Activated T-cell treated with anti-CD3 and anti-CD28 coated beads for 24 hours (primary cell): ENCODE measurements at places on chromosomes 5 and 9.

GRCh38 chr9:83154087-83154736, 91.3 kb upstream of the RASEF start:
- no peak for DNase-seq

DNA sequence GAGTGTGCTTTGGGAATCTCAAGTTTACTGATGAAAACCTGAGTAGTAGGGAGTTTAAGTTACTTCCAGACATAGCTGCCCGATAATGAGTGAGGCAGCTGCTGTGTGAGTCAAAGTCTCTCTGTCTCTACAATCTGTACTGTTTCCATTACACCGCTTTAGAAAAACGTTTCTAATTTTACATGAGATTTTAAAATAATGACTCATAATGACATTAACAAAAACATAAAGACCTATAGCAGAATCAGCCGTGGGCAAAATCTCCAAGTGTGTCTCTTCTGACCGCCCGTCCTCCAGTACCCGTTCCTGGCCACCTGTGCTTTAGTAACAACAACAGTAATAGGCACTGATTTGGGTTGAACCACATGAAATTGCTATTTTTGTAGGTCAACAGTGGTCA, 69.6 kb upstream of the PRRC1 start:
- no peak for DNase-seq

GRCh38 chr9:104905931-104906330, 22.0 kb downstream of the ABCA1 start:
- DNase-seq = no peak

- no peak for DNase-seq
Measured at GRCh38 chr5:133531178-133531577, 81.2 kb downstream of the FSTL4 start.

DNA sequence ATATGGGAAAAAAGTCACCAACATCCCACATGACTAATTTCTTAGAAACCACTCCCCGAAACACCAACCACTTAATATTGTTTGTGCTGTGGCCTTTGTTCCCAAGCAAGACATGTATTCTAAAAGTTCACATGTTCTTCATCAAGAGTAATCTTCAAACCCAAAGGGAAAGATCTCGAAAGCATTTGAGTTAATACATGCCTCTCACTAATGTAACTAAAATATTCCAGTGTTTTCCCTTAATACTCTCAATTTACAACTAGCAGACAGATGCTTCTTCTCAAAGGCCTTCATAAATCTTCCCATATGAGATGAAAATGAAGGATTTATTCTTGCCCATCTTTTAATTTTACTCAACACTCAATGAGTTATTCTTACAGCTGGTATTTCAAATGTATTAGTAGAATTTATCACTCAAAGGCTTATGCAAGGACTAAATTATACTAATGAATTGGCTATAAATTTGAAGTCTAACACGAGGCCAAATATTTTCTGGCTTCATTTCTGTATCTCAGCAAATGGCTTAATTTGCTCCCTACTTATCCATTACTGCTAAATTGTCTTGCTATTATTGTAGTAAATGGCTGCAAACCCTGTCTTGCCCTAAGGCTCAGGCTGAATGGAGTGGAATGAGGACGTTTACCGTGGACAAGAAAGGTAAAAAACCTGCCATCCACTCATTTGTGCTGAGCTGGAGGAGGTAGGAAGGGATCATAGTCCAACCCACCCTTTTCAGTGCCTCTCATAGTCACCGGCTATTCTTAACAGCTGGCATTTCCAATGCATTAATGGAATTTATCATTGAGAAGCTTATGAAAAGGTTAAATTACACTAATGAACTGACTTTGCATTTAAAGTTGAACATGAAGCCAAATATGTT, 474.4 kb downstream of the RASEF start:
- DNase-seq = no peak

- no peak for DNase-seq
Measured at GRCh38 chr9:25658571-25658970, 19.7 kb downstream of the TUSC1 start.

- no peak for DNase-seq
Measured at GRCh38 chr9:133408042-133408441, 9.8 kb downstream of the REXO4 start.

DNA sequence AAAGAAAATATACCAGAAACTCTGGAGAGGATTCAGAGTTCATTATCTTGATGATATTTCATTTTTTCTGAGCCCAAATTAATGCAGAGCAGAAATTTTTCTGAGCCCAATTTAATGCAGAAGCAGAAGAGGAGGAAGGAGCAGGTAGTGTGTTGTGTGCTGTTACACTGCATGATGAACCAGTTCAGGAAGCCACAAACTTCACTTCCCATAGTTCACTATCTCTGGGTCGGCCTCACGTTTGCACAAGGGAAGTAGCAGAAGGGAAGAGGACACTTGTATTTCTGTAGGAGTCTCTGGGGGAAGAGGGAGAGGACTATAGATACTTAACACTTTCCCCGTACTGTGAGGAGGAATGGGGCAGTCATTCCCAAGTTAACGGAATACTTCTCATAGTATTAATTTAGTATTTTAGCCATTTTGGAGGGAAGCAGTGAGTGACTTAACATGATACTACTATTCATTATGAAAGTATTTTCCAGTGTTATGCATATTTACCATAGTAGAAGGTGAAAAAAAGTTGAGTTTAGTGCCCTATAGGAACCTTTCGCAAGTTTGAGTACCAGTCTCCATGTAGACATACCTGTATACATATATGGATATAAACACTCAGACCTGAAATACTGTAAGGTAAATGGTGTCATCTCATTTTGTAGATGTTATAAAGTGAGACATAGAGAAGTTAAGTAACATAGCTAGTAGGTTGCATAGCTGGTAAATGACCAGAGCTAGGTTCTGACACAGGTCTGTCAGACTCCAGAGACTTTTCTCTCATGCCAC, 30.0 kb downstream of the XPA start:
- DNase-seq = no peak

DNA sequence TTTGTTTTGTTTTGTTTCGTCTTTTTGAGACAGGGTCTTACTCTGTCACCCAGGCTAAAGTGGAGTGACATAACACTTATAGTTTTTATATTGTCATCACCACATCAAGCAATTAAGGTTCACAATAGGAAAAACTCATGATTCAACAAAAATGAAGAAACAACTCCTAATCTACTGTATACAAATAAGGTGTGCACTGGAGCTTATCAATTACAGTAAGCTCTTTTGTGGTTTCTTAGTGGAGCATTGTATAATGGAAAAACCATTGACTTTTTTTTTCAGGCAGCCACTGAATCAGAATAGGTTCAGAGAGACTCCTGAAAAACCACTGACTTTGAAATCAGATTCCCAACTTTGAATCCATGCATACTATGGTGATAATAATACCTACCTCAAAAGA, 10.8 kb upstream of the PLIN2 start:
- DNase-seq = no peak

DNA sequence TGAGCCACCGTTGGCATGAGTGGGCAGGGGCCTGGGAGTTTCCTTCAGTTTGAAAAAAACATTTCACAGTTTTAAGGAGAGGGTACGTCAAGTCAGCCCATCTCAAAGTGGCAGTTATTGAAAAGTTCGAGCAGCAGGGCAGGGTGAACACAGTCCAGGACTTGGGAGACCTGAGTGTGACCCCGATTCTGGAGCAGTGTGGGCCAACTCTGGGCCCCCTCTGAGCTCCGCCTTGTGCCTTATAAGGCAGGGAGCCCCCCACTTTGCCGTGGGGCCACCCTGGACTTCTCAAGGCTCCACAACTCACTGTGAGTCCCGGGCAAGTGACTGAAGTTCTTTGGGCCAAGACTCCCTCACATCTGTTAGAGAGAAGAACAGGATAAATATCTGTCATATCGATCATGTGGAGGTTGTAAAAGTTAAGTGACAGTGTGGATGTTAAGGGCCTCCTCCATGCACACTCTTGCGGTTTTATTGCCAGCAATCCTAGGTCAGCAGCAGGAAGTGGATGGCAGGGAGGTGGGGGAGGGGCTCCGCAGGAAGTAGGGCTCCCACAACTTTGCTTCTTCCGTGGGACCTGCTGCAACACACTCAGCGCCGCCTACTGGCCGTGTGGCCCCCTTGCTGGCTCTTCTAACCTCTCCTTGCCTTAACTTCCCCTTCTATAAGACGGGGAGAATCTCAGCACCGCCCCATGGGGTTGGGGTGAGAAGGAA, 38.4 kb downstream of the HRH2 start:
- peak; percentile 65 for DNase-seq

DNA sequence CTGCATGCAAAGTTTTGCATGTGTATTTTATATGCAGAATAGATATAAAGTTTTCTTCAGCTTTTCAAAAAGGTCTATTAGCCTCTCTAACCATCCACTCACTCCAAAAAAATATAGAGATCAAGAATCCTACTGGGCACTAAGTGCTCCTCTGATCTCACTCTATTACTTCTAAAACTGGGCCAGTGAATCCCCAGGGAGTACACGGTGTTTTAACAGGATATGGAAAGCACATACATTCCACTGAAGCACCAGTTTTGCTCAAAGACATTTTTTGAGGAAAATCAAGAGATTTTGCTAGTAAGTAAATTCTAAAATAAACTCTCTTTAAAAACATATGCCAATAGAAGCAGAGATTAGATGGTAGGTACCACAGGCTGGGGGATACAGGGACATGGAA, 95.2 kb downstream of the DEPDC1B start:
- no peak for DNase-seq

- DNase-seq = no peak
Measured at GRCh38 chr9:89759572-89759971, 154.8 kb downstream of the GADD45G start.

GRCh38 chr9:8136477-8136876, 336.9 kb upstream of the DMAC1 start:
- DNase-seq = no peak

GRCh38 chr5:158117467-158118160, 258.7 kb upstream of the CLINT1 start:
- no peak for DNase-seq

DNA sequence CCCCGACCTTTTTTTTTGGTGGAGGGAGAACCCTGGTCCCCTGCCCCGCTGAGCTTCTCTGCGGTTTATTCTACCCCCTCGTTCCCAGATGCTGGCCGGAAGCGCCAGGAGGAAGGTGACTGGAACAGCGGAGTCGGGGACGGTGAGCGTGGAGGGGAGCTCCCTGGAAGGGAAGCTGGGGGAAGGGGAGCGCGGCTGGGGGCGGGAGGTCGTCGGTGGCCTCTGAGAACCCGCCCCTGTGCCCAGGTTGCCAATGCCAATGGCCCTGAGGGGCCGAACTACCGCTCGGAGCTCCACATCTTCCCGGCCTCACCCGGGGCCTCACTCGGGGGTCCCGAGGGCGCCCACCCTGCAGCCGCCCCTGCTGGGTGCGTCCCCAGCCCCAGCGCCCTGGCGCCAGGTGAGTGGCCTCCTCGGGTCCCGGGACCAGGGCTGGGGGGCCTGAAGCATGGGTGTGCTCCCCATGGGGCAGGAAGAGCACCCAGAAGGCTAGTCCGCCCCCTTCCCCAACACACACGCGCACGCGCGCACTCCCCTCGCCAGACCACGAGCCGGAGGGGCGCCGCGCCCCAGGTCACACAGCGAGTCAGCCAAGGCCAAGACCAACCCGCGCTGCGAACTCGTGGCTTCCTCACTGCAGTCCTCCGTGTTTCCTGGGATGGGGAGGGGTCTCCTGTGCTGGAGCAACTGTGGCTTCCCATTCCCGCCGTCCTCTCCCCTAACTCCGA, 10.6 kb downstream of the MYOZ3 start:
- no peak for DNase-seq

GRCh38 chr5:10424124-10424731, 17.5 kb upstream of the ROPN1L start:
- DNase-seq = no peak

DNA sequence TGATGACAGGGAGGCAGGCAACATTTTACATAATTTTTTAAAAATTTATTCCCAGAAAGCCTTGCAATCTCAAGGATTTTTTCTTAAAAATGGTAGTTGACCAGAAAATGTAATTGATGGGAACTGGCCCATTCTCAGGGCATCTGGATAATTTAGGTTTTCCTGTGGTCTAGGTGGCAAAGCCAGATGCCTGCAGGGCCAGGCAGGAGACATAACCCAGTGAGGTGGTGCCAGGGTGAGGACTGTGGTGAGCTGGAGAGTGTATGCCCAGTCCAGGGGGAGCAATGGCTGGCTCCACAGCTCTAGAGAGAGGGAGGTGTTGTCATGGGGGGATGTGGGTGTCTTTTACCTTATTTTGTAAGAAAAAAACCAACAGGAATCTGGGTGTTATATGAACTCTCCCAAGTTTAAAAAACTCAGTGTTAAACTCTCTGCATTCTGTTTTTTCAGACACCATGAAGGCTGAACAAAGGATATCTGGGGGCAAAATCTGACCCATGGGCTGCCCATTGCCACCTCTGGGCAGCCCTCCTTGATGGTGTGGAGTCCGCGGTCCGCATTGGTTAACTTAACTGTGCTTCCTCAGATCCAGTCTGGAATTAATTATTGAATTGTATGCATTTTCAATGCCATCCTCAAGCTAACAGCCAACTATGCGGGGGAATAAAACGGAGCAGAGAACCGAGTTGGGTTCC, 43.9 kb downstream of the BOD1 start:
- no peak for DNase-seq

DNA sequence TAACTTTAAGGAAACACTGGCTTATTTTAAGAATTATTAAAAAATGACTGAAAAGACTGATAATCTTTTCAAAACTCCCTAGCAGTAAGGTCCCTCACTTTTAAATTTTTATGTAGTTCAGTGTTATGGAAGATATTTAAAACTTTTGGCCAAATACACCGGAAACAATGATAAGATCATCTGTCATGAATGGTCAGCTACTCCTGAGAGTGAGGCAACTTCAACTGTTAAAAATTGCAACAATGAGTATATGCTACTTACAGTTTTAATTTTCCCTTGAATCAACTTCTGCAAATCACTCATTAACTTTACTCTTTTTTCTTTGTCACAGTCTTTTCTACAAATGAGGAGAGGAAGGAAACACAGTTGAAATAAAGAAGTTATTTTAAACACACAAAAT, 10.8 kb downstream of the PUM3 start:
- DNase-seq = no peak

DNA sequence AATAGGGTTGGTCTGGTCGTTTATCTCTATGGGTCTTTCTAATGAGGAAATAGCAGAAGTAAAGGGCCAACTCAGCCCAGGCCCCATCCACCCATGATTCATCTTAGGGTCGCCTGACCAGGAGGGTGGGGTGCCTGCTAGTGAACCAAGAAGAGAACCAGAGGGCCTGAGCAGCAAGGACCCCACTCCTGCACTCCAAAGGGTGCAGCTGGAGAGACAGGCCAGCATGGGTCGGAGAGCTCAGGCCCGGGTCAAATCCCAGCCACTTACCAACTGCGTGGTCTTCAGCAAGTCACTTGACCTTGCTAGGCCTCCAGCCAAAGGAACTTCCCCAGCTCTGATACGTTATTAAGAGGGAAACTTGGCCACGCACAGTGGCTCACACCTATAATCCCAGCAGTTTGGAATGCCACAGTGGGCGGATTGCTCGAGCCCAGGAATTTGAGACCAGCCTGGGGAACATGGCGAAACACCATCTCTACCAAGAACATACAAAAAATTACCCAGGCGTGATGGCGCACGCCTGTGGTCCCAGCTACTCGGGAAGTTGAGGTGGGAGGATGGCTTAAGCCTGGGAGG, 4.3 kb downstream of the BBLN start:
- DNase-seq = no peak

DNA sequence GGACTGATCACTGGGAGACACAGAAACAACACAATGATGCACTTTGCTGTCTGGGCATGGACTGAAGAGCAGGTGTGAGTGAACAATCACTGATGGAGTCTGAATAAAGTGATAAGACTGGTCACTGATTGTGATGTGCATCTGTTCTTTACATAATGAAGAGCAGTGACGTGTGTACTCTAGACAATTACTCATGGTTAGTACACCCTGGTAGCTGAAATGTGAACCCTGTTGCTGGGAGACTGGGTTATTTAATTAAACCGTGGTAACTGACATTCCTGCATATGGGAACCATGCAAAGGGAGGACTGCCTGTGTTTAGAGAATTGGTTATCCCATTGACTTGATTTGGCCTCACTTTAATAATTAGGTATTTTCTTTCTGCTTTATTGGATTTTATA, 202.9 kb downstream of the NR2F1-AS1 start:
- no peak for DNase-seq
